ENCODE measurements at places on chromosomes 2 and 18.

GRCh38 chr2:100262555-100263320 lies 59.6 kb downstream of the LONRF2 start:
- DNase-seq, result peak; percentile 85

- no peak for DNase-seq
Observed at GRCh38 chr2:120773186-120773800, 37.6 kb downstream of the GLI2 start.

- no peak for DNase-seq
Observed at GRCh38 chr18:26255695-26256622, 29.7 kb downstream of the TAF4B start.

- no peak for DNase-seq
Observed at GRCh38 chr2:152115952-152116351, 17.1 kb upstream of the CACNB4 start.

DNA sequence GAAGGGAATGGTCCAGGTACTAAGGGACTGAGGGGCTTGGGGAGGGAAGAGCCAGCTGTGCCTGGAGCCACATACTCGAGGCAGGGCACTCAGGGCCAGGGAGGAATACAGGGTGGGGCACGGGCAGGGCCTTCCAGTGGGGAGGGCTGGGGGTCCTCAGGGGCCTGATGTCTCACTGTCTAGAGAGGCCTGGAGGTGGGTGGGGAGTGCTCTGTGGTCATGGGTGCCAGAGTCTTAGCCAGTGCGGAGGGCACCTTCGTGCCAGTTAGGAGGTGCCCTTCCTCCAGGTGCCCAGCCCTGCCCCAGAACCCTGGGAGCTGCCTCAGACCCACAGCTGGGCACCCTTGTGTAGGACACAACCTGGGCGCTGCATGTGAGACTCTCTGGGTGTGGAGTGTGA lies 81.2 kb downstream of the SMAD7 start:
- DNase-seq, result no peak

GRCh38 chr18:48781988-48782363 lies 168.8 kb downstream of the SMAD7 start:
- DNase-seq, result no peak

GRCh38 chr18:67456711-67457110 lies 59.8 kb downstream of the DSEL start:
- DNase-seq, result no peak

DNA sequence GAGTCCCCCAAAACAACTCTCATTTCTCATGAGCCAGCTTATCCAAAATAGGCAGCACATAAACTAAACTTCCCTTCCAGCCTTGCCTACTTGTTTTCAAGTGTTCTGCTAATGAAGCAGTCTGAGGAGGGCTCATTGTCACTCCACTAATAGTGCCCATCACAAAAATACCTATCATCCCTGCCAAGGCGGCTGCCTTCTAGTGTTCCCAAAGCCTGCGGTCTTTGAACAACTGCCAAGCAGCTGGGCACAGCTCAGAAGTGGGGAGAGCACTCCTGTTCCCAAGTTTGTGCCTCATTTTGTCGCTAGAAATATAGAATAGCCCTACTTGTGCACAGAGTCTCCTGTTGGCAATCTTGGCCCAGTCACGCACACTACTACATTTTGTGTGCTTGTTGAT lies 50.3 kb downstream of the DTNA start:
- DNase-seq, result no peak

- no peak for DNase-seq
Observed at GRCh38 chr2:49306925-49307324, 152.6 kb upstream of the FSHR start.

- DNase-seq, result no peak
Observed at GRCh38 chr2:112790305-112790704, 6.0 kb upstream of the IL1A start.

DNA sequence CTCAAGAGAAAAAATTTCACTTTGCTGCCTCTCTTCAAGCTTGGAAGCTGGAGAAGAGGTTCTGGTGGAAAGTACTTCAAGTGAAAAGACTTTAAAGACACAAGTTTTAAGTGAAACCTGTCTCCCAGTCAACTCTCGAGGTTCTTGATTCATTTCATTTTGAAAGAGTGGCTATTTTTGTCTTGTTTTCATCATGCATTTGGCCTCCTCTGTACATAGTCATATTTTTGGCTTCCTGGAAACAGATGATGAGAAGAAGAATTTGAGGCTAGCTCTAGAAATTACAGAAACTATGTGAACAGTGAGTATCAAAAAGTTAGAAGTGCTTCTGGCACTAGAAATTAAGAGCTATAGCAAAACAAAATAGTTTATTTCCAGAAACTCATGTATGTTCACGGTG lies 124.8 kb downstream of the DTNA start:
- DNase-seq, result no peak

GRCh38 chr2:219719521-219719920 lies 92.1 kb downstream of the SLC4A3 start:
- no peak for DNase-seq

DNA sequence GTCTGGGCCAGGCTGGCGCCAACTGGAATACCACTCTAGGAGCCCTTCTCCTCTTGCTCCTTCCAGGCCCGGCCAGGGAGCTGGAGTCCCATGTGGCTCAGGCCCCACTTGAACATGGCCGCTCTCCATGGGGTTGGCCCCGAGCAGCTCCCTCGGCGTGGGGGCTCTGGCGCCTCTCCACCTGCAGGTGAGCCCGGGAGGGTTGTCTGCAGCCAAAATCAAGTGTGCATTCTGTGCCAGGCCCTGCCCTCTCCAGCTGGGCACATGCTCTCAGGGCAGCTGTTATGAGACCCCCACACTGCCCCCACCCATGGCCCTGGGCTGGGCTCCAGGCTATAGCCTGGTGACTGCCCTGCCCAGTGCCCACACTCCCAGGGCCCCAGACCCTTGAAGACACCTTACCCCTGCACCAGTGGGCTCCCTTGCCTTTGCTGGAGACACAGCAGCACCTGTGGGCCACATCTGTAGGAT lies 45.8 kb upstream of the HS6ST1 start:
- no peak for DNase-seq

GRCh38 chr2:5175231-5175630 lies 517.0 kb upstream of the SOX11 start:
- DNase-seq, result no peak

GRCh38 chr2:170766693-170767092 lies 3.5 kb upstream of the ERICH2 start:
- no peak for DNase-seq

DNA sequence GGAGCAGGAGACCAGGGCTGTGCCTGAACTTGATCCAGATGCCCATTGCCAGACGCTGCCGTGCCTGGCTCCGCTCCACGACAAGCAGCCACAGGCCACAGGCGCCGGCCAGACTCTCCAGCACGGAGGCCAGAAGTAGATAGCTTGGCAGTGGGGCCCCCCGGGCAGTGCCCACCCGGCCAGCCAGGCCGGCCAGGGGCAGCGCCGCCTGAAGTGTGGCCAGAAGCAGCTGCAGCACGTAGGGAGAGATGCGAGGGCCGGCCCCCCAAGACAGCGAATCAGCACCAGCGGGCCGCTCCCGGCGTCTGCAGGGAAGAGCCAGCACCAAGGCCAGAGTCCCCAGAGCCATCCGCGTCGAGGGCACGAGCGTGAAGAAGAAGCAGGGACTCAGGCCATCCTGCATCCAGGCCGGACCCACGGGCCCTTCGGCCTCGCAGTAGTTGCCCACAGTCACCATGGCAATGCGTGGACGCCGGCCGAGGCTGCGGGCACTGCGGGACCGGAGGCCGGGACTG lies 484 bp downstream of the ABCB6 start:
- no peak for DNase-seq

GRCh38 chr2:205496370-205496769 lies 185.9 kb upstream of the NRP2 start:
- DNase-seq, result peak; percentile 16

Measured in urothelium cell line (cell line).